NCI-H510A (cell line): ENCODE measurements at places on chromosomes 11 and 22.

DNA sequence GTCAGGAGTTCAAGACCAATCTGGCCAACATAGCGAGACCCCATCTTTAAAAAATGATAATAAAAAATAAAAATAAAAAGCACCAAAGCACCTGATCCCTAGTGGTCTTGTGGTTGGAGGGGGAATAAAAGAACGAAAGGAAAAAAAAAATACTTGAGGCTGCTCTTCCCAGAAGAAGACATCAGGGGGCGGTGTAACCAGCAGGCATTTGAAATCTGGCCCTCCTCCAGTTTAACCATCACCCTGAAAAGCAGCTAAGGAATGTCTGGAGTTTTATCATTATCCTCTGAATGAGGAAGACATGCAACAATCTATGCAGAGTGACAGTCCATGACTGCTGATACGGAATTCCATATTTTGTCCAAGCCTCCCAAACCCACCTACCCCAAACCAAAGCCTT lies 5.6 kb upstream of the KCTD17 start:
- no peak for DNase-seq

DNA sequence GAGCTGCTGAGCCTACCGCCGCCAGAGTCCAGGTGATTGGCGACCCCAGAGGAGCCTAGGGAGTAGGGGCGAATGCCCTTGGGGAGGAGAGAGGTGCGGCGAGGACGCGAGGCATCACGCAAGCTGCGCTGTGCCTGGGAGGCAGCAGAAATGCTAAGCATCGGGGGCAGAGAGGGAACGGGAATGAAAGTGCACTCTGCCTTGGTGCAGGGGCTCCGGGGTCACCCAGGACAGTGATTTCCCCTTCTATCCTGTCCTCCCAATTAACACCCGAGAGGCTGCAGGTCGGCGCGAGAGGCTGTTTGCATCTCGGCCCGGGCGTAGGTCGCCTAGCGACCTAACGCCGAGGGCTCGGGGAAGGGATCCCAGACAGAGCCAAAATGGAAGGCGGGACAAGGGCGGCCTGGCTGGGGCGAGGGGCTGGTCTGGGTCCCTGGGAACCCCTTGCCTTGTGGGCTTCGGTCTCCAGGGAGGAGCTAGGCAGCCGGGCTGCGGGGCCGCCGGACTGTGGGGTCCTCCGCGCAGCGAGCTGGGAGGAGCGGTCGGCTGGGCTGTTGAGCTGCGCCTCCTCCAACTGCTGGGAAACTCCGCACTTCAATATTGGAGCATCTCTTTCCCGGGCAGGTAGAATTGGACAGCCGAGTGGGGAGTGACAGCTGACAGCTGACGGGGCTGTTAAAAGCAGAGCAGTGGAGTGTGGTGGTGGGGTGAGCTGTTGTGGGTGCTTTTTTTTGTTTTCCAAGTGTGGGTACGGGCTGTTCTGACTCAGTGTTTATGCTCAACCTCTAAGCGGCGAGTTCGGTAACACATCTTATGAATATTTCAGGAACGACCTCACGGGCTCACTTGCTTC lies 657 bp downstream of the ELMOD1 start:
- DNase-seq = no peak

DNA sequence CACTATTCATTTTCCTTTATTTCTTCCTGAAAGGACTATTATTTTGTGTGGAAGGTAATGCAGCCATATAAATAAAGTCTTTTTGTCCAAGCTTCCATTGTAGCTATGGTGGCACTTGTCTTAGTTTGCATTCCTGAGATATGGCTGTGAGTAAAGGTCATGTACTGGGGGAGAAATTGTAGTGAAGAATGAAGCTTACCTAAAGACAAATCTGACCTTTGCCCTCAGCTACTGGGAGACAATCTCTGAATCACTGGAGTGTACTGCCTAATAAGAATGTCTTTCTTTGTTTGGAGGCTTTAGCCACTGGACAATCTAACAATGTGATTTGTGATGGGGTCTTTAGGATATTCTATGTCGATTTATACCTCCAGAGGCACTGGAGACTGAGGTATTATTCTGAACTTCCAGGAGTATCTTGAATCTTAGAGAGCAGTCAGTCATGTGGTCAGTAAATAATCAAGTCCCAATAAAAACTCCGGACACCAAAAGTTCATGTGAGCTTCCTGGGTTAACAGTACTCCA lies 39.7 kb upstream of the OR5AK2 start:
- DNase-seq = no peak

- no peak for DNase-seq
Measured at GRCh38 chr11:1934335-1935155, 12.6 kb upstream of the MRPL23 start.

GRCh38 chr22:27269751-27270543 lies 531.6 kb downstream of the MN1 start:
- no peak for DNase-seq

DNA sequence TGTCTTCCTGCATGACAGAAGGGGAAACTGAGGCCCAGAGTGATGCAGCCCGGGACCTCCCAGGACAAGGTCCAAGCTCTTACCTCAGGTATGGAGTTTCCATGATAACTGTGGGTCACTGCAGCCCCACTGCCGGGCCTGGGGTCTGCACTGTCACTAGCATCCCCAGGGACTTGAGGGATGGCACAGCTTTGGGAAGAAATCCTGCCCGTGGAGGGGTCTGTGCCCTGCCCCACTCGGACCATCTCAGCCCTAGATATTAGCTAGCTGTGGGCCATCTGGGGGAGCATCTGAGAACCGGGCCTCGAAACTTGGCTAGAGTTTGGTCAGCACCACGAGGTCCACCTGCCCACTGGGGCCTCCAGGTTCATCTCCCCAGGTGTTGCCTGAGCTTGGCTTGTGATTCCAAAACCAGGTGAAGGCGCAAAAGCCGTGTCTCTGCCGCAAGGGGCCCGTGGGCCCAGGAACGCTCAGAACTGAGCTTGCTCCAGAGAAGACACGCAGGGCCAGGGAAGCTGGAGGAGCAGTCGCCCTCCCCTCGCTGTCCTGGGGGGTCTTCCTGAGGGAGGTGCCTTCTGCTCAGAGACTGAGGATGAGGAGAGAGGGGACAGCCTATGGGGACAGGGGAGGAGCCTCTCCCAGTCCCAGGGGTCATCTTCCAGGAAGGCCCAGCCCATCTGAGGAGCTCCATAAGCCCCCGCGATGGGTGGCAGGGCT lies 4.8 kb downstream of the LINC01488 start:
- no peak for DNase-seq

DNA sequence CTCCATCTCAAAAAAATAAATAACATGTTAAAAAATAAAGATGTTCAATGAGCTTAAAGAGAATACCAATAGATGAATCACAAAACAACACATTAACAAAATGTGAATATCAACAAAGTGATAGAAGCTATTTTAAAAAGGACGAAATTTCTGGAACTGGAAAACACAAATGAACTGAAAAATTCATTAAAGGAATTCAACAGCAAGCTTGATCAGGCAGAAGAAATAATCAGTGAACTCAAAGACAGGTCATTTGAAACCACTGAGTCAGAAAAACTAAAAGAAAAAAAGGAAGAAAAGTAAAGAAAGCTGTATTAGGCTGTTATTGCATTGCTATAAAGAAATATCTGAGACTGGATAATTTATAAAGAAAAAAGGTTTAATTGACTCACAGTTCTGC lies 7.0 kb upstream of the MTMR2 start:
- no peak for DNase-seq

- DNase-seq = no peak
Measured at GRCh38 chr22:32824531-32825312, 23.2 kb downstream of the TIMP3 start.

- no peak for DNase-seq
Measured at GRCh38 chr11:48005136-48005535, 24.8 kb downstream of the PTPRJ start.

- DNase-seq = no peak
Measured at GRCh38 chr11:18715476-18715875, 10.5 kb downstream of the IGSF22 start.

DNA sequence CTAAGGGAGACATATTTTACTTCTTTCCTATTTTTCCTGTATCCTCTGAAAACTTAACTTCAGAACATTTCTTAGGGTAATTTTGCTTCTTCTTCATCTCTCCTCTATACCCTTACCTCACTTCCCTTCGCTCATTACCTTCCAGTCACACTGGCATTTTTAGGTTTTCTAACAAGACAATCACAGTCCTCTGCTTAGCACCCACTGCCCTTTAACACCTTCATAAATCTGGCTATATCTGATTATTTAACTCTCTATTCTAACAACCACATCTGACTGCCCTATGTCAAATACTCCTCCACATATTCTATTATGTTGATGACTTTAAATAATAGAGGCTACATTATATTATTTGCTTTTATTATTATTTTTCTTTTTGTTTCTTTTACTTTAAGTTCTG lies 1058.0 kb upstream of the CNTN5 start:
- DNase-seq = no peak

DNA sequence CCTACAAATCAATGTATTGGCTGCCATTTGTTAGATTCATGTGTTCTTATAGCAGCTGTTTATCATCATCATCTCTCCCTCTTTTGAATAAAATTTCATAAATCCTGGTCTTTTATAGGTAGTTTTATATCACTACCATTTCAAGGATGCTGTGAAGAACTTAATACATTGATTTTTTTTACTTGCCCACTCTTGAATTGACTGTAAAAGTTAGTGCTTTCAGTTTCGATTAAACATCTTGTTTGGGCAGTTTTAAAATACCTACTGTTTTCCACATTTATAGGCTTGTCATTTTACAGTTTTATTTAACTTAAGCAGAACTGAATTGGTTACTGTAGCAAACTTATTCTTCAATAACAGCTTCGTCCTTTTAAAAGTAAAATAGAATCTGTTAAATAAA lies 59.5 kb downstream of the TTC17 start:
- DNase-seq = no peak

DNA sequence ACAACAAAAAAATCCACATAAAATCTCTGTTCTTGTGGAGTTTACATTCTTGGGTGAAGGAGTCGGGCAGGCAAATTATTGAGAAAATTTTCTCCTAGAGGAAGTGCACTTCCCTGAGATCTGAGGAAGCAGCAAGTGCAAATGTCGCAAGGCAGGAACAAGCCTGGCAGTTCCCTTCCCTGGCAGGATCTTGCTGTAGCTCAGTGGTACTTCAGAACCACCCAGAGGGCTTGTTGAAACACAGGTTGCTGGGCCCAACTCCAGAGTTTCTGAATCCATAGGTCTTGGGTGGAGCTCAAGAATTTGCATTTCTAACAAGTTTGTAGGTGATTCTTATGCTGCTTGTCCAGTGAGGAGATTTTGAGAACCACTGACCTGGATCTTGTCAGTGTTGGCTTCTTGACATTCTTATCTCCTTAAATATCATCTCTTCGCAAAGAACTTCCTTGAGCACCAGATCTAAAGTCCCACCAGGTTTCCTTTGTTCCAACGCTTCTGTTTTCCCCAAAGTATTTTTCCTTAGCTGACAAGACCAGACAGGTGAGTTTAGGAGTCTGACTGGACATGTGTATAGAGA lies 9.6 kb downstream of the QSER1 start:
- no peak for DNase-seq

- no peak for DNase-seq
Measured at GRCh38 chr11:68358416-68358815, 46.0 kb downstream of the LRP5 start.

DNA sequence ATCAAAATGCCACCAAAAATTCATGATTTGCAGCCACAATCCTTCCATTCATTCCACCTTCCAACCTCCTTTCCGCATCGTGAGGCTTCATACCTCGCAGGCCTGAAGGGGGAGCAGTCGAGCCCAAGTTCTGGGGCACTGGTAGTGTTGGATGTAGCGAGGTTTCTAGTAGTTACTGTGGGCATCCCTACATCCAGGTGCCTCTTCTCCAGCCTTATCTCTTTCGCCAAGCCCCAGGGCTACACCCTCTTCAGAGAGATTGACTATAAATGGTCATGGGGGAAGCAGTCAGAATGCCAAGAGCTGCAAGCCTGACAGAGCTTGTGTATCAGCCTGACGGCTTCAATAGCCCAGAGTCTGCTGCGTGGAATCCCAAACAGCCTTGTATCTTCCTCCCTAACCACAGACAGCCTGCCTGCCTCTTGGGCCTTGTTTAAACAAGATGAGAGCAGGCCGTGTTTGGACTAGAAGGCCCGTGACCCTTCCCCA lies 28.9 kb downstream of the CLMP start:
- no peak for DNase-seq

- no peak for DNase-seq
Measured at GRCh38 chr22:36907253-36908195, 5.9 kb upstream of the CSF2RB start.

- DNase-seq = no peak
Measured at GRCh38 chr22:46473021-46473779, 64.2 kb downstream of the CELSR1 start.

DNA sequence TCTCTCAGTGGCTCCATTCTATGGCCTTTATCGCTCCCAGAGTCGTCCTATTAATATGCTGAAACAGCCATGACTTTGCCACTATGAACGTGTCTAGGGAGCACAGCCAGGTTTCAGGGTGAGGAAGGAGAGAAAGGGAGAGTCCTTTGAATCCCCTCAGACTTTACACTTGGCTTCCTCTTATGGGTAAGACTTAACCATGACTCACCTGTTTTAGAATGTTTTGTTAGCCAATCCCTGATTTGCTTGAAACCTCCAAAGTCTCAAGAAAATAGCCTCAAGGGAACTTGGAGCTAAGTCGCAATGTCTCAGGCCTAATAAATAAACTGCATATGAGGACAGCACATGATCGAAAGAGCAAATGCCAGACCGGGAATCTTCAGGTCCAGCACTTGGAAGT lies 131.2 kb upstream of the RCN1 start:
- DNase-seq = no peak

DNA sequence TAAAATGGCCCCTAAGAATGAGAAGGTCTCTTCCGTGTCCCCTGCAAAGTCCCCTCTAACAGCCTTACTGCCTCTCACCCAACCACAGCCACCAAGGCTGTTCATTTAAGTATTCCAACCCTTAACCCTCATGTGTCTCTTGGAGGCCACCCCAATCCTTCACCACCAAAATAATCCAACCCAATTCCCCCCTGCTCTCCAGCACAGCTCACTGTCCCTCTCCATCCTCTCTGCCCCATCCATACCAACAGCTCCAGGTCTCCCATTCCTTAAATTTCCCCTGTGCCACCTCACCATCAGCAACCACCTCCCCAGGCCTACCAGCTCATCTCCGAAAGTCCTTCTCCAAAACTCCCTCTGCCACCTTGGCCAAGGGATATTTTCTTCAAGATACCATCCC lies 1.4 kb downstream of the FAM168A start:
- no peak for DNase-seq

GRCh38 chr11:65611028-65611757 lies 2.8 kb downstream of the MAP3K11 start:
- no peak for DNase-seq

DNA sequence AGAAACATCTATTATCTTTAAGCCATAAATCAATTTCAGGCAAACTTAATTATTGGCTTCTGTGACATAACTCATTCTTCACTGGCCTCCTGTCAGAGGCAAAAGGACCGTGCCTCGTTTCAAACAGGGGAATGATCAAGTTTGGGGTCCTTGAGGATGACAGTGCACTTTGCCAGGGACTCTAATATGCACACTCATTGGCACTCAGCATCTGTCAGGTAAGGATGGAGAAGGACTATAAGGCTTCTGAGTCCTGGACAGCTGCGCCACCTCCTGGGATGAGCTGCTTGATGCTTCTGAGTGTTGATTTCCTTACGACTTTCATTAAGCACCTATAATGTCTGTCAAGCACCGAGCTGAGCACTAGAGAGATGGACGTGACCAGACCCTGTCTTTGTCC lies 20.2 kb downstream of the BPIFC start:
- DNase-seq = no peak

- DNase-seq = no peak
Measured at GRCh38 chr11:95542868-95543551, 246.6 kb downstream of the FAM76B start.
